Stimulated activated naive CD4-positive, alpha-beta T cell treated with Interleukin-2 at 50 U/mL for 16 hours (primary cell): ENCODE measurements at places on chromosomes 1 and 21.

DNA sequence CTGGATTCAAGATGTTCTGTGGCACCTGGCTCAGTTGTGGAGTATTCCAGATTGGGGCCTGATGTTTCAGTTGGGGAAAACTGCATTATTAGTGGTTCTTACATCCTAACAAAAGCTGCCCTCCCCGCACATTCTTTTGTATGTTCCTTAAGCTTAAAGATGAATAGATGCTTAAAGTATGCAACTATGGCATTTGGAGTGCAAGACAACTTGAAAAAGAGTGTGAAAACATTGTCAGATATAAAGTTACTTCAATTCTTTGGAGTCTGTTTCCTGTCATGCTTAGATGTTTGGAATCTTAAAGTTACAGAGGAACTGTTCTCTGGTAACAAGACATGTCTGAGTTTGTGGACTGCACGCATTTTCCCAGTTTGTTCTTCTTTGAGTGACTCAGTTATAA, 7.2 kb downstream of the FPGT start:
- no peak for DNase-seq

GRCh38 chr1:241630899-241631298, 9.3 kb downstream of the CHML start:
- DNase-seq: no peak

DNA sequence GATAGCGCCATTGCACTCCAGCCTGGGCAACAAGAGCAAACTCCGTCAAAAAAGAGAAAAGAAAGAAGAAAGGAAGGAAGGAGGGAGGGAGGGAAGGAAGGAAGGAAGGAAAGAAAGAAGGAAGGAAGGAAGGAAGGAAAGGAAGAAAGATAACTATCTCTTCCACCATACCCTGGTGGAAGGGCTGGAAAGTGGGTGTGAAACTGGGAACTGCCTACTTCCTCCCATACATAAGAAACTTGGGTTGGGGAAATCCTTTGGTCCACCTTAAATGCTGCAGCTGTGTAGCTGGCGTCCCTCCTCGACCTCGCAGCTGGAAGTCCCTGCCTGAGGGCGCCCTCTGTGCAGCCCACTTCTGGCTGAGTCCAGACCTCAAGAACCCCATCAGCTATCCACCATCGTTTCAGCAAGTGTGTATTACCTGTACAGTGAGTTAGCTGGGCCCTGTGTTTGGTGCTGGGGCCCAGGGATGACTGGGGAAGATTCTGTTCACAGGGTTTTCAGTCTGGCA, 4.6 kb upstream of the FAM167B start:
- no peak for DNase-seq

GRCh38 chr1:16229976-16230740, 6.8 kb downstream of the CPLANE2 start:
- no peak for DNase-seq

DNA sequence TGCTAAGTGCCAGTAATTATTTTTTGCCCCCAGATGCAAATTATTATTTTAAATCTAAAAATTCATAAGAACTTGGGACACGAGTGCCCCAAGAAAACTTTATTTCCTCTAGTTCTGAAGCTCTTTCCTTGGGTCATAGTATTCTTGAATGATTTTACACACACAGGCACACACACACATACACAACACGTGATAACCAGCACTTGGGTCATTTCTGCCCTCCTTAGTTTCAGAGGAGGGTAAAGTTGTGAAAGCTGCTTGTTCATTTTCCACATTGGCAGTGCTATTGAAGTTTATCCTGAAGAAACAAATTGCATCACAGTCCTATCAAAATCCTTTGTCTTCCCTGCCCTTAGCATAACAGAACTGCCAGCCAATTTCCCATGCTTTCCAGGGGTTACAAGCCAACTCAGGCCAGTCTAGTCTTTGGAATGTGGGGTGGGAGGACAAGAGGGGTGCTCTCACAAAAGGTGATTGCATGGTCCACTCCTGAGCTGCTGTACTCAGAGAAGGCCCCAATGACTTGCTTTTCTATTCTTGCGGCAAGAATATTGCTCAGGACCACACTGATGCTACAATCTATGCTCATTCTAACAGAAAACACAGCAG, 98.5 kb upstream of the POGK start:
- DNase-seq: no peak

- no peak for DNase-seq
These were observed 4.3 kb downstream of the TP73 start for GRCh38 chr1:3656450-3657095.

DNA sequence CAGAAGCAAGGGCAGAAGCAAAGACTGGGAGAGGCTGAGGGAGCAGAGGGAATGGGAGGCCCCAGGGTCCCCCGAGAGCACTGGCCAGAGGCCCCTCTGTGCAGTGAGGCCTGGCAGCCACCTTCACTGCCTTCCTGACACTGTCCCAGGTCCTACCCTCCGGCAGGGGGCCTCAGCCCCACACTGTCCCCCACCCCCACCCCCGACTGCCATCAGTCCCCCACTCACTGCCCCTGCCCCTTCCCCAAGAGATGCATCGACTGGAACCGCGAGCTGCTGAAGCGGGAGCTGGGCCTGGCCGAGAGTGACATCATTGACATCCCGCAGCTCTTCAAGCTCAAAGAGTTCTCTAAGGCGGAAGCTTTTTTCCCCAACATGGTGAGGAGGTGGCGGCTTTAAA, 13.0 kb upstream of the PADI6 start:
- no peak for DNase-seq

- no peak for DNase-seq
These were observed 171.3 kb upstream of the AJAP1 start for GRCh38 chr1:4483021-4483625.

- no peak for DNase-seq
These were observed 32.8 kb downstream of the PADI6 start for GRCh38 chr1:17404820-17405219.

DNA sequence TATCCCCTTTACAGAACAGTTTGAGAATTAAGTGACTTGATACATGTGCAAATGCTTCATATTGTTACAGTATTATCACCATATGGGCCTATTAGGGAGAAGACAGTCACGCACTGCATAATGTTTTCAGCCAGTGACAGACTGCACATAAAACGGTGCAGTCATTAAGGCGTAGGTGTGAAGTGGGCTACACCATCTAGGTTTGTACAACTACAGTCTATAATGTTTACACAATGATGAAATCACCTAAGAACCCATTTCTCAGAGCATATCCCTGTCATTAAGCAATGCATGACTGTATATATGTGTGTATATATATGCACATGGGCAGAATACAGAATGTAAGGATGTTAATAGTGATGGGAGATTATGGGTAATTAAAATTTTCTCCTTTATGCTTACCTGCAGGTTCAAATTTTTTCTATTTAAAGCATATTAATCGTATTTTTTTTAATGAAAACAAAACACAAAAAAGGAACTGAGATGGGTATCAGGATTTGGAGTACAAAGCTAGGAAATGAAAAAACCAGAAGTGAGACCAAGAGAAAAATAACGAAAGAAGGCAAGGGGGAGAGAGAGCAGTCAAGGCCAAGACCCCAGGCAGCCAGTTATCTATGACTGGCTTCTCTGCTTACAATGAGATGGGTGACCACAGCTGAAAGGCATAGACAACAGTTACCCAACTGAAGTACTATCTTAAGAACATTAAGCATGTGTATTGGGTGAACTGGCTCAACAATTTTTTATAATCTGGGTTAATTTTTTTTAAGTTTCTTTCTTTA, 122.9 kb upstream of the DAB1 start:
- DNase-seq: no peak

GRCh38 chr21:46004168-46004861, 22.7 kb downstream of the COL6A1 start:
- DNase-seq: no peak

GRCh38 chr1:17914987-17915386, 159.9 kb downstream of the ACTL8 start:
- DNase-seq: no peak

GRCh38 chr1:3644273-3644672, 5.6 kb downstream of the WRAP73 start:
- no peak for DNase-seq
